Uterus (tissue), 4 donors: ENCODE measurements at places on chromosomes 6 and 20. TPM values are rescaled to one million over a fixed set of nuclear protein-coding genes. Genes with fewer than 3 reads are reported as not detected.

DNA sequence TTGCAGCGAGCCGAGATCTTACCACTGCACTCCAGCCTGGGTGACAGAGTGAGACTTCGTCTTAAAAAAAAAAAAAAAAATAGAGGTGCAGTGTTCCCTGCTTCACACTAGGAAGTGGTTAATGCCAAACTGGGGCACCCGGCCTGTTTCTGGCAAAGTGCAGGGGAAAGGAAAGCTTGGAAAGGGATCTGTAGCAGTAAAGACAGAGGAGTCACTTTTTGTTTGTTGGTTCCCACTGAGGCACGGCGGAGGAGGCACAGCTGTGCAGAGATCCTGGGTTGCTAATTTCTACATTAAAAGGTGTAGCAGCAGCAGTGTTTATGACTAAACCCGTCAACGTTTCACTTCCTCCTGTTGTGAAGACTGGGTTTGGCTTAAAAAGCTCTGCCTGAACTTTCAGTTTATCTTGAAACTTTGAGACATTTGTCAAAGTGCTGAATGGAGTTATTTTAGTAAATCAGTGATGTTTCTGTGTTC lies 125.6 kb downstream of the CARMIL1 start:
- DNase-seq = no peak

- no peak for DNase-seq
These were observed 171.7 kb downstream of the PREX1 start for GRCh38 chr20:48656137-48656536.

GRCh38 chr6:109454496-109455436 lies 806 bp downstream of the MICAL1 start:
- DNase-seq = no peak

GRCh38 chr6:165049362-165049761 lies 260.0 kb downstream of the C6orf118 start:
- no peak for DNase-seq

GRCh38 chr6:41724228-41724580 lies 11.2 kb downstream of the TFEB start:
- no peak for DNase-seq

DNA sequence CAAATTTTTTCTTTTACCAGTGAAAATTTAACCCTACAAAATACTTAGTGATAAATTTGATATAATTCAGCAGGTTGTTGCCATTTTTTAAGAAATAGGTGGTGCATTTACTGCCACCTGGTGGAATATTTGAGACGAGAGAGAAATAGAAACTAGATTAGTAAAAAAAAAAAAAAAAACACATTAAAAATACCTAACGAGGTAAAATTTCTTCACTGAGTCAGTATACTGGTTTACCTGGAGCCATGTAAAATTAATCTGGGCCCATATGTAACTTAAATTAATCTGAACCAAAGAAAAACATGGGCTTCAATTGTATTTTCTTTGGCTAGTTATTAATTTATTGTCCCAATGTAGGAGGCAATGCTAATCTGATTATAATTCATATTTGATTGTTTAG lies 520.8 kb downstream of the EPM2A start:
- DNase-seq = no peak

GRCh38 chr6:34566830-34567546 lies 10.9 kb upstream of the SPDEF start:
- no peak for DNase-seq

DNA sequence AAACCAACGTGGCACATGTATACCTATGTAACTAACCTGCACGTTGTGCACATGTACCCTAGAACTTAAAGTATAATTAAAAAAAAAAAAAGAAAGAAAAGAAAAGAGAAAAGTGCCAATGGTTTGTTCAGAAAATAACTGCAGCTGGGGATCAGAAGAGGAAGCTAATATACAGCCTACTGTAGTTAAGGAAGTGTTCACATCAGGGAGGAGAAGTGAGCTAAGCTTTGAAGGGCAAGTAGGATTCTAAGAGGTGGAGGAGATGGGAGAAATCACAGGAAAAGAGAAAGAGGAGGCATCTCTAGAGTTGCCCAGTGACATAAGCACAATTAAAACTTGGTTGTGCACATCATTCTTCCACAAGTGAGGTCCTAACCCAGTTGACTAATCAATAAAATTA lies 214.4 kb upstream of the DTNBP1 start:
- DNase-seq = no peak

SRMS gene
- total RNA-seq = not detected

C20orf141 gene
- not detected for total RNA-seq

SOX4 gene
- 5.9 TPM for total RNA-seq

CLDN20 gene
- total RNA-seq = 1.5 TPM

PFDN6 gene
- total RNA-seq = 13.6 TPM

SEL1L2 gene
- 1.0 TPM for total RNA-seq

GNMT gene
- 1.7 TPM for total RNA-seq

RSPH4A gene
- 15.9 TPM for total RNA-seq
